ENCODE measurements at places on chromosomes 3 and 15.

DNA sequence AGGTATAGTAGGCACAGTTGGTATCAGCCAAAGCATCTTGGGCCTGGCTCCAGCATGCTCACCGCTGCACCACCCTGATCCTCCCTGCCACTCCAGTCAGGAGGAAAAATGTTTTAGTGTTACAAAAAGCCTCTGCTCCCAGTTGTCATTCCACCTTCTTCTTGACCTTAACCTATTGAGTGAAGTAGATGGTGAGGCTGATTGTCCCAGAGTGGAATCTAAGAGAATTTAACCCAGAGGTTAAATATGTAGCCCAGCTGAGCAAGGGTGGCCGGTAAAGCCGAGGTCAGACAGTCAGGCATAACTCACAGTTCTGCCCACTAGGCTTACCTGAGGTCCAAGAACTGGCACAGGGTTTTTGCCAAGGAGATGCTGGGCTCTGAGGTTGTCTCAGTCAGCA, 30.7 kb upstream of the TNIK start:
- DNase-seq = no peak

- no peak for DNase-seq
These were observed 14.9 kb downstream of the ATP11B start for GRCh38 chr3:182808041-182808770.

DNA sequence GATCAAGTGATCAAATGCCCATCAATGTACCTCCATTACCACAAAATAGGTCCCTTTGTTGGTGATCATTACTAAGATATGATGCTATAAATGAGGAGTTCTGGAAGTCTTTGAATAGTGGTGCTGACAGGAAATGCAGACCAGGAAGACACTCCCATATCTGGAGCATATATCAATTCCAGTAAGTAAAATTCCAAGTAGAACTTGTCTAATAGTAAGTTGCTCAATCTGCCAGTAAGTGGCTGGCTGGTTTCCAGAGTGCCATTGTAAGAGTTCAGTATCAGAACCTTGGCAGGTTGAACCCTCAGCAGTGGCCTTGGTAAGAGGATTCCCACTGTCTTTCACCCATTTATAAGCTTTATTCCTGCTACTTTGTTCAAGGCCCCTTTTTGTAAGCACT, 379.9 kb upstream of the RBMS3 start:
- no peak for DNase-seq

GRCh38 chr3:18224426-18224825, 200.7 kb downstream of the SATB1 start:
- no peak for DNase-seq

GRCh38 chr3:127420829-127421228, 133.0 kb upstream of the PRR20G start:
- DNase-seq = no peak

DNA sequence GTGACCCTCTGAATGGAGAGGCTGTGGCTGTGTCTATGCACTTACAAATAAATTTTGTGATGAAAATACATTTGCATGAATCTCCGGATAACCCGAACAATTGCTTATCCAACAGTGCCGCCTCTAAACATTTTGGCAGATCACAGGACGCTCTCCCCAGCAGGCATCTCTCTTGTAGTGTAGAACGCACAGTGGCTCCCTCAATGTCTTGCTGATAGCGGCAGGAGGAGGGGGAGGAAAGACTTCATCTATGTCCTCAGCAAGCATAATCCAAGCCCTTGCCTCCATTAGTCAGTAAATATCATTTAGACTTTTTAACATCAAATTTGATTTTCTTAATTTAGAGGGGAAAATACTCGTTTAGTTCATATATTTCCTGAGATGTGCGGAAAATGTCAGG, 318.1 kb upstream of the IGF1R start:
- DNase-seq = no peak

DNA sequence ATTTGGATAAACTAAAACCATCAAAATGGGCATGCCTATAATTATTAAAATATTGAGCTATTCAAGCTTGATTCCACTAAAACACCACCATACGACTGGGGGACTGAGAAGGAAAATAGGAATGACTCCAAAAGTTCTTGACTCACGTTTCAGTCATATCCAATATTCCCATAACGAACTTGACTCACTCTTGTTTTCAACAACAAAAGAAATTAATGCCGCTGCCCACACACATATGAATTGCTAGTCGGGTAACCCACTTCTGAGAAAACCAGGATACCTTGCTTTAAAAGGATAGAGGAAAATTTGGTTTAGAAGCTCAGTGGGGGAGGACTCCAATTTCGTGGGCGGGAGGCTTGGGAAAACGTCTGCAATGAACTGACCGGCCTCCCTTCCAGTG, 5.2 kb downstream of the HTR3C start:
- DNase-seq = peak; percentile 58

DNA sequence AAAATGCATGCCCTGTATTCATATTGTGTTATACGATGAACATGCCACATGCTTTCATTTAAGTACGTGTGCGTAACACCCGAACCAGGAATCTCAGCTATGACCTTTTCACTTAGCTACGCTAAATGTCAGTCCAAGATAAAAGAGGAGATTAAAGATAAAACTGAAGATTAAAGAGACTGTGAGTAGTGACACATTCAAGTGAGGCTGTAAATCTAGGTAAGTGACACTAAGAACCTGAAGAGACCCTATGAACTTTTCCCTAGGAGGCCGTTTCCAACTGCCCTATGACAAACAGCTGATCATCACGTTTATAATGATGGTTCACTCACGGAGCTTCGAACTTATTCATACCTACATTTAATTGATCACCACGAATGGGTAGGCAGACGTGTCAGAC, 32.2 kb downstream of the TFRC start:
- no peak for DNase-seq

DNA sequence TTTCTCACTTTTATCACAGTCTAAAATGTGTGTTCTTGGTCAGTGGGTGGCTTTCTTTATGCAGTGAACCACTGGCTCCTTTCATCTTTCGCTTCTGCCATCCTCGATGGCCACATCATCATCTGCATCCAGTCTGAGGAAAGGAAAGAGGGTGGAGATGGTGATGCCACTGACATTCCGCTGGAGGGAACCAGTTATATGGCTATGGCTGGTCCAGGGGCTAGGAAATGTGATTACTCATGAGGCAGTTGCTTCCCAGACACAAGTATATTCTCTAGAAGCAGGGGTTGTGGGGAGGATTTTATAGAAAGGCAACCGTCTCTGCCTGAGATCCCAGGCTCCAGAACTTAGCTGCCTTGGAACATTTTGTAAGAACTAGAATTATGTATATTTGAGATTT, 246.7 kb upstream of the AZI2 start:
- no peak for DNase-seq

DNA sequence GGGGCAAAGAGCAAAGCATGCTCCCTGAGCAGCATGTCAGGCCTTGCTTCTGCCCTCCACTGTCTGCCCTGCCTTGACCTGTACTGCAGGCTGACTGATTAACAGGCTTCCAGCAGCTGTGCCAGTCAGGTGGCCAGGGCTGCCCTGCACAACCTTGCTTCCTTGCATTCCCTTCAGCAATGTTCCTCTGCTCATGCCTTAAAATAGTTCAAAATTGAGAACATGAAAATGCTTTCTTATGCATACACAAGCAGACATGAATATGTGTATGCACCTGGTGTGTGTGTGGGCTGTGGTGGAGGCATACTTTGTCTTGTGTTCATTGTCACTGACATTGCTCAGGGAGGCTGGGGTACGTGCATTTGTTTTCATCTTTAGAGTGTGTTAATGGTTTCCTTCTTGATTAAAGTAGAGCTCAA, 1.2 kb upstream of the SLC22A13 start:
- no peak for DNase-seq

- DNase-seq = no peak
These were observed 575.4 kb downstream of the NTRK3 start for GRCh38 chr15:87681104-87681503.

DNA sequence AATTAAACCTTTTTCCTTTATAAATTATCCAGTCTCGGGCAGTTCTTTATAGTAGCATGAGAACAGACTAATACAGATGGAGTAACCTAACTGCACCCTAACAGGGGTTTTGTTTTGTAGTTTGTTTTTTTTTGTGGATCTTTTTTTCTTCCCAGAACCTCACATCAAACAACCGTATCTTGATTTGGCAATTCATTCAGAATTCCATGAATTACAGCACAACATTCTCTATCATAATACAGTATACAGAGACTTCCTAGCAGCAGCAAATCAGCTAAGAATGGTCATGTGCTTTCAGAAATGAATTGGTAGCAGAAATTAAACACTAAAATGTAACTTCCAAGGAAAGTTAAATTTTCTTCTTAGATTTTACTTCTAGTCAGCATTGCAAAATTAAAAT, 114.6 kb downstream of the TMCC1 start:
- no peak for DNase-seq

GRCh38 chr3:72189339-72189738, 404.4 kb upstream of the PROK2 start:
- no peak for DNase-seq

- DNase-seq = peak; percentile 76
These were observed 261.5 kb upstream of the LRTM1 start for GRCh38 chr3:55189359-55189801.

GRCh38 chr3:111859061-111859973, at the start of gene PHLDB2:
PHLDB2 (plus strand) TSS chr3:111859265; CDS start chr3:111884078, 24,813 bp downstream.
- peak; percentile 57 for DNase-seq

DNA sequence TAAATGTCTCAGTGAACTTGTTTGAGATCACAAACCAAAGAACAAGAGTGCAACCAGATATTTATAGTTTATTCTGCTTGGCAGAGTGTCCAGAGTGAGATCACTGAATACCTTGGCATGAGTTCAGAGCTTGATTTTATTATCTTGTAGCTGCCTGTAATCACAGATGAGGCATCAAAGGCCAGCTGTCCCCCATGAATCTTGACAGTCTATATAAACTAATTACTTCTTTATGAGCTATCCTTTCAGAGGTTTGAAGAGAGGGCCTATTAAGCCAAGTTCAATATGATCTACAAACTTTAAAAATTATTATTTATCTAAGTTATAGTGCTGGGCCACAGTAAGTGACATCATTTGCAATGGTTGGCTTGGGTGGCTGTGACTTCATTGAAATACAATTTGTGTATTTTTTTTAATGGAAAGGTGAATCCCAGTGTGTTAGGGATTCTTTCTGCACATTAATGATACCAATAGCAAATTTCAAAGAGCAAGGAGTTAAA, 251.5 kb downstream of the CLSTN2 start:
- peak; percentile 14 for DNase-seq

DNA sequence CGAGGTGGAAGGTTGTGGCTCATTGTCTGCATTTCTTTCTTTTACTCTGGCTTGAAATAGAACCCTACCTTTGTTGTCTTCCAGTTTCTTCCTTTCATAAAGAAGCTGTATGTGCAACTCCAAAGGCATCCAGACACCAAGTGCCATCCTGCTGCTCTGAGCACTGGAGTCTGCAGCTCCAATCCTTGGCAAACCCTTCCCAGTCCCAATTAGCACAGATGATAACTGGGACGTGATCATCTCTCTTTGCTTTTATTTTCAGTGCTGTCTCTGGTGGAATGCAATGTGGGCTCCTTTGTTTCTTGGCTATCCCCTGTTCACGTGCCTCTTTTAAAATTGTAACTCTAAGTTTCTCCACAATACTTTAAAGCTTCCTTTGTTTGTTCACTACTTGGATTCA, 140.9 kb downstream of the AQP9 start:
- no peak for DNase-seq

GRCh38 chr3:116040152-116040551, 405.1 kb downstream of the LSAMP start:
- no peak for DNase-seq

DNA sequence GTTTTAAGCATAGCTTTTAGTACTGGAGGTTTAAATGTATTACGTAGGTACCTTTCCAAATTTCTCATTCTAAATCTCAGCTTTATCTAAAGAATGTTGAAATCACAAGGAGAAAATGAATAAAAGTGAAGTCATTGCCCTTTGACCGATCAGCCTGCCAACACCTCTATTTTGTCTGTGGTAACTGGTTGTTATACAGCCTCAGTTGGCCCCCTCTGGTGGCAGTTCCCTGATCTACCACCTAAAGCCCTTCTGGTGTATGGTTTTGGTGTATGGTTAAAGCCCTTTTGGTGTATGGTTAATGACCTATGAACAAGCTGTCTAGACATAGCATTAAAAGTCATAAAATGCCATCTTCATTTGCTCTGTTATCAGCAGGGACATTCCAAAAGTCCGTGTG, 378.2 kb upstream of the AZI2 start:
- no peak for DNase-seq

DNA sequence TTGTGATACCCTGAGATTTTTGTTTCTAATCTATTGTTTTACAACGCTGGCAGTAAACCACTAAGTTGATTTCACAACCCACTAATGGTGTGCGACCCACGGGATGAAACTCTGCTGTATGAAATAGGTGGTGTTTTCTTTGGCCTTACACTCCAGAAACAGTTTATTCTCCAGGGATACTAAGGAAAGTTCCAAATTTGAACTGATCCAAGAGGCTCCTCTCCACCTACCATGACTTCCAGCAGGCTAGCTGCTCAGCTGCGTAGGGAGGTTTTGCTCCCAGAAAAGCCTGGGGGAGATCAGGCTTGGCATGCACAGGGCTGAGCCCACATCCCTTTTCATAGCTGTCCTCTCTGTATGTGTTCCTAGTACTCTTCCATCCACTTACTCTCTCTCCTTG, 71.5 kb downstream of the FAM174B start:
- no peak for DNase-seq

GRCh38 chr3:153180860-153181372, 18.9 kb downstream of the RAP2B start:
- no peak for DNase-seq

DNA sequence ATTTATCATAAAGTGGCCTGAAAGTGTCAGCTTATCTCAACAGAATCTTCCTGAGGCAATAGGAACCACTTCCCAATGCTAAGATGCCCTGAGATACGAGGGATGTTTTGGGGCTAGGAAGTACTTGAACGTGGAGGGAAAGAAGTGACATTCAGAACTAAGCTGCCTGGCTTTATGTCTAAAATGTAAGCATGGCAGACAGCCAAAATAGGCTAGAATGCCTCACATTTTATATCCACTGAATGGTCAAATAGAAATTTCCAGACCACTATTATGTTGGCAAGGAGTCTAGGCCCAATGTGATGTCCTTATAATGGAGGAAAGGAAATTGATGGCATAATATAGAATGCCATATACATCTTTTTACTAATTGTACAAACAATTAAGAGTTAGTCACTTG, 154.9 kb downstream of the PEX5L start:
- DNase-seq = no peak

GRCh38 chr3:141235661-141236171, 4.1 kb downstream of the PXYLP1 start:
- DNase-seq = no peak

Data from HFFc6 (cell line).